IPS DF 6.9 (cell line): ENCODE measurements at places on chromosomes 5 and 9.

DNA sequence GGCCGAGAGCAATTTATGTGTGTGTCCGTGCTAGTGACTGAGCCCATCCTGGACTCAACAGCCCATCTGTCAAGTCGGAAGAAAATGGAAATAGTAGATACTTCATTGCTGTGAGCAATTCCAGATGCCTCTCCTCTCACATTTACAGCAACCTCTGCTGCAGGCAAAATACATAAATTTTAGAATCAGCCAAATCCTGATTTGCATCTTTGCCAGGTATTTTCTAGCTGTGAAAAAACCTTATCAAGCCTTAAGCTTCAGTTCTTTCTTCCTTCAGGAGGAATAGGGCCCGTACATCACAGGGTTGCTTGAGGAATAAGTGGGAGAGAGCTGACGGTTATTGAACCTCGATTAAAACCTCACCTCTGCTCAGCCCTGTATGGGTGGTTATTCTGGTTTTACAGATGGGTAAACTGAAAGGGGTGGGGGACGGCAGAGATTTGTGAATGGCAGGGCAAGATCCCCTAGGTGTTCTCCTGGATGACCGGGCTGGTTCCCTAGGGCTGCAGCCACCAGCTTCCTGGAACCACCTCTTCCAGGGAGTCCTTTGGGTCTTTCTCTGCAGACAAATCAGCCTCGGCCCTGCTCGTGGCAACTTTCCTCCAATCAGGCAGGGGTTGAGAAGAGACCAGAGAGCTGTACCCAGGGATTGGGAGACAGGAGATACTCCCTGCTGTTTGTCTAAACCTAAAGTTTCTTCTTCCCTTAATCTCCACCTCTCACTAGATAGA lies 5.3 kb upstream of the MSX2 start:
- no peak for DNase-seq

DNA sequence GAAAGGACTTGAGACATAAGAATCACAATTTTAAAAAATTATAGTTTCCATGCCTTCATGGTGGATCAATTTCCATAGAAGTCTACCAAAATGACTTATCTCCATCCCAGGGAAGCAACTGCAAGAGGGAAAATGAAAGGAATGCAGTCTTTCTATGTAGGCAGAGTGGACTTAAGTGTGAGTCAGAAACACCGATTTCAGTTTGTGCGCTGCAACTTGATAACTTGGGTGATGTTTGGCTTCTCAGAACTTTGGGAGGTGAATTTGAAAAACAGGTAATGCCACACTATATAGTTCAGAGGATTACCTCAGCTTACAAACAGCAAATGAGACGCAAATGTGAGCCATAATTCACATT lies 708 bp upstream of the CSNK1G3 start:
- DNase-seq = no peak

GRCh38 chr9:68547417-68547816 lies 6.7 kb upstream of the TMEM252 start:
- DNase-seq = no peak

DNA sequence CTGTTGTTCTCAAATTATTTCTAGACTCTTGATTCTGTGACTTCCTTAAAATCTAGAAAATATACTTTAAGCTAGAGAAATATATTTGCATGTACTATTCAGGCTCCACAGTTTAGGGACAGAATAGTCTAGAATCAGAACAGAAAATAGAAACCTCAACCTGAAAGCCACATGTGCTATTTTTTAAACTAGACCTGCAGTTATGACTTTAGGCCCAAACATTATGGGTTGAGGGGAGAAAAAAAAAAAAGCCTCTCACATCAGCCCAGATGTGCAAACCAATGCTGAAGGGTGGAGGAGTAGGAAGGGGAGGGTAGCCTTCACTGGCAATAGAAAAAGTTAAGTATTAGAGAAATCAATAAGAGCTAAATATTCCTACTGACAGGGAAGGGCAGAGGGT lies 35.7 kb downstream of the ELL2 start:
- no peak for DNase-seq

GRCh38 chr9:8703904-8704303 lies 904.3 kb upstream of the DMAC1 start:
- no peak for DNase-seq
